ENCODE measurements at places on chromosomes 12 and 14.

DNA sequence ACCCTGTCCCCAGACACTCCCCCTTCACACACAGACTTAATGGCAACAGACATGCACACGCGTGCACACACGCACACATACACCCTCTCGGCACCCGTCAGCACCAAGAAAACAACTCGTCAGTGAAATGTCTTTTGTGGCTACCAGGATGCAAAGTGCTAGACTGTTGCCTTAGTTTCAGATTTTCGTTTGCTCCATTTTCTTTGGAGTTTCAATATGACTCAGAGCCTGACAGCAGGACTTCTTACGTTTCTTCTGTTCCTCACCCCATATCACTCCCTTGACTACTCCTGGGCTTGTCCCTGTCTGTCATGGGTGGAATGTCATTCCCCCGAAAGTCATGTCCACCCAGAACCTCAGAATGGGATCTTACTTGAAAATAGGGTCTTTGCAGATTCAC, 182.9 kb downstream of the GLT1D1 start:
- DNase-seq = no peak

DNA sequence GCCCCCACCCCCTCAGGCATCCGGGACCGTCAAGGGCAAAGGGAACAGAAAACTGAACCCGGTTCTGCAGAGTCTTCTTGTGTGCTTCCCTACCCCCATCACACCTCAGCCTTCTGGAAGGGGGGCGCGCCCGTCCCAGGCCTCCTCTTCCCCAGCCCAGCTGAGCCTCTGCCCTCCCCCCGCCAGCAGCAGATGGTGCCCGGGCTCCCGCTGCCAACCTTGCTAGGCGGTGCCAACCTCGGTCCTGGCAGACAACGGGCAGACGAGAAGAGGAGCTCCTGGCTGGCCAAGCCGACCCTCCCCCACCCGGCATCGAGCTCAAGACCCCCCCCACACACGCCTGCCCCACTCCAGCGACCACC, 8.7 kb downstream of the STAC3 start:
- DNase-seq = no peak

GRCh38 chr12:83168751-83169150, 482.0 kb downstream of the TMTC2 start:
- DNase-seq = no peak

- DNase-seq = no peak
These were observed 36.8 kb downstream of the PPTC7 start for GRCh38 chr12:110546339-110546738.

DNA sequence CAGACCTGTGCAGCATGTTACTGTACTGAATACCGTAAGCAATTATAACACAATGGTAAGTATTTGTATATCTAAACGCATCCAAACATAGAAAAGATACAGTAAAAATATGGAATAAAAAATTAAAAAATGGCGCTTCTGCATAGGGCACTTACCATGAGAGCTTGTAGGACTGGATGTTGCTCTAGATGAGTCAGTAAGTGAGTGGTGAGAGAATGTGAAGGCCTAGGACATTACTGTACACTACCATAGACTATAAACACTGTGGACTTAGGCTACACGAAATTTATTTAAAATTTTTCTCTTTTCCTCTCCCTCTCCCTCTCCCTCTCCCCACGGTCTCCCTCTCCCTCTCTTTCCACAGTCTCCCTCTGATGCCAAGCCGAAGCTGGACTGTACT, 194.5 kb upstream of the CDKN3 start:
- DNase-seq = no peak

DNA sequence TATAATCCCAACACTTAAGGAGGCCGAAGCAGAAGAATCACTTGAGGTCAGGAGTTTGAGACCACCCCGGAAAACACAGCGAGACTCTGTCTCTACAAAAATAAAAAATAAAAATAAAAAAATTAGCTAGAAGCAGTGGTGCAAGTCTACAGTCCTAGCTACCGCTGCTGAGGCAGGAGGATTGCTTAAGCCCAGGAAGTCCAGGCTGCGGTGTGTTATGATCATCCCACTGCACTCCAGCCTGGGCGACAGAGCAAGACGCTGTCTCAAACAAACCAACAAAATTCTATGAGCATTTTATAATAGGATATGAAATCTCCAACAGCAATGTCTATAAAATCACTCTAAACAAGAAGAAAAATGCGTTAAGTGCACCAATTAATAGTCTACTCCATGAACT, 75.3 kb downstream of the PPP1R12A start:
- DNase-seq = no peak

GRCh38 chr12:25324861-25325260, 74.1 kb upstream of the KRAS start:
- DNase-seq = no peak

- DNase-seq = no peak
These were observed 66.0 kb downstream of the DENND5B start for GRCh38 chr12:31524791-31525495.

GRCh38 chr14:104597576-104597975, 7.0 kb downstream of the TMEM179 start:
- DNase-seq = no peak

GRCh38 chr14:33808187-33808586, 142.7 kb downstream of the EGLN3 start:
- no peak for DNase-seq

DNA sequence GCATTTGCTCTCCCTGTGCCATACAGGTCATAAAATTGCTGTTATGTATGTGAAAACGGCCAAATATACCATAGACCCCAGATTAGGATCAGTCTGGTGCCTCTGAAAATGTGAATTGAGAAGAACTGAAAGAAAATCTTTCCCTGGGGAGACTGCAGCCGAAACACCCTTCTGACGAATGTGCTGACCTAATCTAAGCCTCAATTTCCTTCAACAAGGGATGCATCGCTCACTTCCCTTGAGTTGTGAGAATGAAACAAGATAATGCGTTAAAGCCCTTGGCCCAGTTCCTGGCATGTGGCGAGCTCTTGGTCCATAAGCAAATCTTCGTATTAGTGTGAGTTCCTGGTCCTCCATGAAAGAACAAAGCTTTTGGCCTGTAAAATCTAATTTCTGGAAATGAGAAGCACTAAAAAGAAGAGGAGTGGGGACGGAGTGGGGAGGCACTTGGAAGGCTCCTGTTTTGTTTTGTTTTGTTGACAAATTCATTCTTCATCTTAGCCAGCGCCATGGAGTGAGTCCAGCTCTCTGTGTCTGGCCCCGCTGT, 49.5 kb upstream of the RTRAF start:
- no peak for DNase-seq

- DNase-seq = no peak
These were observed 350.5 kb upstream of the TMTC1 start for GRCh38 chr12:30134229-30134628.

GRCh38 chr12:52300796-52301691, 9.7 kb upstream of the KRT81 start:
- DNase-seq = no peak

DNA sequence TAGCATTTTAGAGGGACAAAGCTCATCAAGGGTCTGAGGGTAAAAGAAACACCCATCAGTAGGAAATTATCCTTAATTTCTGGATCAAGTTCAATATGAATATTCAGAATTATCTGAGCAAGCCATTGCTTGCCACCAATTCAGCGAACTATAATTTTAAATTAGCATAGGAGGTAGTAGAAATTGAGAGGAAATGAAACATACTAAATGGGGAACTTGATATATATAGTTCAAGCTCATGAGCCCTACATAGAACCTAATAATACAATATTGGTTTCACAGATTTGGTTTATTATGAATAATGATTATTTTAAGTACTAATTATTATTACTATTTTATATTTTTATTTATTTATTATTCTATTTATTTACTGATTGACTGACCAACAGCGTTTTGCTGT, 42.1 kb upstream of the GXYLT1 start:
- no peak for DNase-seq

DNA sequence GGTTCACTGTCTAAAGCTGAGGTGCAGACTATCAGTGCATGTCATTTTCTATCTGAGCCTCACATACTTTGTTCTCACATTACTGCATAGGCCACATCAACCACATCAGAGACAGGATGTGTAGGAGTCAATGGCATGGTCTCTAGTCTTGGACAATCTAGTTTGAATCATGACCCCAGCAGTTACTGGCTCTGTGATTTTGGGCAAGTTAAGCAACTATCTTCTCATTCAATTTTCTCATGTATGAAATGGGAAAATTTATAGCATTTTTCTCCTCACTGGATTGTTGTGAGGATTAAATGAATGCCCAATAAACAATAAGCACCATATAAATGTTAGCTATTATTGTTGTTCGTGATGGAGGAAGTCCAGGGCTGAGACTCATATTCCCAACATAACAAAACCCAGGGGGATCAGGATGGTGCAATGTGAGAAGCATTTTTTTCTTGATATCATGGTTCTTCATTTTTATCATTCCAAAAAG, 432.6 kb downstream of the LRIG3 start:
- DNase-seq = no peak

GRCh38 chr14:73567951-73568885, 795 bp upstream of the ACOT2 start:
- DNase-seq = no peak

- no peak for DNase-seq
These were observed 113.4 kb upstream of the PELI2 start for GRCh38 chr14:56004786-56005185.

DNA sequence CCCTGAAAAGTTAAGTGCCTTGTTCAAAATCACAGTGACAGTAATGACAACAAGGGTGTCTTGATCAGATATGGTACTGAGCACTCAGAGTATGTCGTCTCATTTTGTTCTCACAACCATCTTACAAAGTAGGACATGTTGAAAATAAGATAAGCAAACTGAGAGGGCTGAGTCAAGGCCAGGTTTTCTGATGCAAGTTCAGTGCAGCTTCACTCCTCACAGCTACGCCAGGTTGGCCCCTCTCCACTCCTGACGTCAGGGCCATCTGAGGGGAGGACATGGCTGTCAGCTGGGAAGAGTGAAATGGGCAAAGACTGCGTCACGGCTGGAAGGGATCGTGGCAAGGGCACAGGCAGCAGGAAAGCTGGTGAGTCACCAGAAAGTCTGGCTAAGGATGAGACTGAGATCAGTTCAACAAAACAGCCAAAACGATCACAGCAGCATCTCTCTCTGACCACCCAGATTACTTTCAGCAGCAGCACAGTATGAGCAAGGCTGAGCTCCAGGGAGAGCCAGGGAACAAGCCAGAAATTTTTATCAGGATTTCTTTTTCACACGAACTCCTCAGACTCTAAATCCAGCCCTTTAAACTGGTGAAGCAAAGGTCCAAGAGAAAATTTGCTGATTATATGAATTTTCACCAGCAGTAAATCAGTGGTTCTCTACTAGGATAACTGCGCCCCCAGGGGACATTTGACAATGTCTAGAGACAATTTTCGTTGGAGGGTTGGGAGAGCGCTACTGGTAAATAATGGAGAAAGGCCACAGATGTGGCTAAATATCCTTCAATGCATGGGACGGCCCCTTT, 297.9 kb upstream of the AMIGO2 start:
- DNase-seq = no peak

- DNase-seq = no peak
These were observed 46.4 kb downstream of the RESF1 start for GRCh38 chr12:32005496-32006125.

DNA sequence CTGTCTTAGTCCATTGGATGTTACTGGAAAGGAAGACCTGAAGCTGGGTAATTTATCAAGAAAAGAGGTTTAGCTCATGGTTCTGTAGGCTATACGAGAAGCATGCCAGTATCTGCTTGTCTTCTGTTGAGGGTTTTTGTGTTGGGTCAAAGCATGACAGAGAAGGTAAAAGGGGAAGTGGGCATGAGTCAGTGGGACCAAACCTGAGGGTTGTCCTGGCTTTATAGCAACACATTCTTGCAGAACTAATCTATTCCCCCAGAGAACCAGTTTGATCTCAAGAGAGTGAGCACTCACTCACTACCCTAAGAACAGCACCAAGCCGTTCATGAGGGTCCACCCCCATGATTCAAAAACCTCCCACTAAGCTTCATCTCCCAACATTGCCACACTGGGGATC, 19.0 kb upstream of the KRAS start:
- DNase-seq = no peak

GRCh38 chr14:81729622-81730021, 196.0 kb upstream of the SEL1L start:
- DNase-seq = no peak

DNA sequence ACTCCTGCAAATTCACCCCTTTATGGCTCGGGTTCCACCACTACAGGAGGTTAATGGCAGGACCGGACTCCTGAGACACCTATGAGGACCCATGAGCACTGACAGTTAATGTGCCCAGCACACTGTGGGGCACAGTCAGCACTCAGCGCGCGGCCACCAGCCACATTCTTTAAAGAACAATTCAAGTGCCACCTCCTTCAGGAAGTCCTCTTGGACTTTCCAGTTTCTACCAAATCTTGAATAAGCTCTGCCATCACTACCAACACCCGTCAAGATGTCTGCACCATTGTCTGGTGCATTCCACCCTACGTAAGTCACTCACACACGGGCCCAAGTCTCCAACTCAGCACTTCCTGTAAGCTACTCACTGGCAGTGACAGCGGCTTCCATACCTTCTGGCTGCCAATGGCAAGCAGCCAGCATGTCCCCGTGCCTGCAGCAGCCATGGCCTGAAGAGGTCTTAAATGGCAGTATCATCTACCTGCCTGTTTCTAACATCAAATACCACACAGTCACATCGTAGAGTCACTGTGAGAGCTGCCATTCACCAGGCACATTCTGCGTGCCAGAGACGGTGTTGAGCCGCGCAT, 48.5 kb downstream of the CDC42BPB start:
- no peak for DNase-seq

DNA sequence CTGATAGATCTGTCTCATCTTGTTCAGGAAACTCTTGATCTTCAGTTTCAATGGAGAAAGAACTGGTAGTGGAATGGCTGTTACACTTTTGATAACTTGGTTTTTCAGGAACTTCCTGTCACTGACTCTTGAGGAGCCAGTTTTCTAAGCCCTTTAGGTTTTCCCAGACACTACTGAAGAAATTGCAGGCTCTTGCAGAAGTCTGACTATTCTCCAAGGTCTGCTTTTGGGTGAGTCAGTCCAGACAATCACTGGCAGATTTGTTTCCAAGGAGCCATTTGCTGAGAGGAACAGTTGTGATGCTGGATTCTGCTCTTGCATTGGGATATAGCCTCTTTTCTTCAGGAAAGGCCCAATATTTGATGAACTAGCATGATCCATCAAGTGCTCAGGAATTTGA, 468.0 kb downstream of the FUT8 start:
- DNase-seq = no peak

Measured in stimulated activated CD4-positive, alpha-beta T cell treated with anti-CD3 and anti-CD28 coated beads, TNF-alpha, amount 100 ng/mL, for 1 hour (primary cell).